Suppressor macrophage (primary cell): ENCODE measurements at places on chromosomes 12 and 14.
A peak's percentile ranks its signal among the peaks of the same experiment; 100 is the strongest.

GRCh38 chr12:108616941-108617858 lies 16.5 kb downstream of the SELPLG start:
- DNase-seq, result peak; percentile 83

DNA sequence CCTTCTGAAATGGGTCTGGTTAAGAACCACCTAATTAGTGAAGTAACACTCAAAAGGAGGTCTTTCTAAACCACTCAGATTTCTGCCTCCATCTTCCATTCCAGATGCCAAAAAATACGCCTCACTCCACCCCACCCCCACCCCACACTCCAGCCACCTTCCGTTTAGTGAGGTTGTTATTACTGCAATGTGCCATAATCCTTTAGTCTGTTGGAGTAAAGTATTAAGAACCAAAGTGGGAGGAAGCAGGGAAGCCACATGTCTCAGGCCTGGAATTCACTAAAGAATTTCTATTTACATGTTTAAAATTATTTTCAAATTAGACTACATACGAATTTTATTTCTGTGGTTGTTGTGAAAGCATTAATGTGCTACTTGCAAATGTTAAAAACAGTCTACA lies 7.4 kb downstream of the KIF21A start:
- no peak for DNase-seq

DNA sequence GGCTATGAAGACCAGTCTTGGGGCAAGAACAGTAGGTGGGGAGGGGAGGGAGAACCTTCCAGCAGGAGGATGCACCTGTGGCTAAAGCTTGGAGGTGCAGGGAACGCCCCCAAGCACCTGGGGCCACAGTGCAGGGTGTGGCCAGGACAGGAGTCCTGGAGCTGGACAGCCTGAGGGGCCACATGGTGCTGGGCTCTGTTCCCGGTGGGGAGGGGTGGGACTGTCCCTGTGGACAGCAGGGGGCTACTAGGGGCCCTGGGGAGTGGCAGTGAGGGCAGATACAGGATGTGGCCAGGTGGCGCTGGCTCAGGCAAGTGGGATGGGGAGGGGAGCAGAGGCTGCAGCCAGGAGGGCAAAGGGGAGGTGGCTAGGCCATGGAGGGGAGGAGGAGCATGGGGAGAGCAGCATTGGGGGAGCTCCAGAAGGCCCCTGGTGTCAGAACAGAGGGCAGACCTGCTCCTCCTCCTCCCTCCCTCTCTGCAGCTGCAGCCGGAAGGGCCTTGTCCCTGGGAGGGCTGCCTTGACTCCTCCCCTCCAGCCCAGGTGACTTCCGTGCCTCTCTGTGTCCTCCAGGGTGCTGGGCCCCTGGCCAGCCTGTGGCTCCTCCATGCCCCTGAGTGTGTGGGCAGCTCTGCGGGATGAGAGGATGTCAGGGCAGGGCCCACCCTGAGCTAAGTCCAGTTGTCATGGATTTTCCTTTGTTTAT lies 68.4 kb upstream of the DLK1 start:
- DNase-seq, result no peak

GRCh38 chr12:15546102-15546701 lies 223.9 kb downstream of the PTPRO start:
- peak; percentile 87 for DNase-seq

DNA sequence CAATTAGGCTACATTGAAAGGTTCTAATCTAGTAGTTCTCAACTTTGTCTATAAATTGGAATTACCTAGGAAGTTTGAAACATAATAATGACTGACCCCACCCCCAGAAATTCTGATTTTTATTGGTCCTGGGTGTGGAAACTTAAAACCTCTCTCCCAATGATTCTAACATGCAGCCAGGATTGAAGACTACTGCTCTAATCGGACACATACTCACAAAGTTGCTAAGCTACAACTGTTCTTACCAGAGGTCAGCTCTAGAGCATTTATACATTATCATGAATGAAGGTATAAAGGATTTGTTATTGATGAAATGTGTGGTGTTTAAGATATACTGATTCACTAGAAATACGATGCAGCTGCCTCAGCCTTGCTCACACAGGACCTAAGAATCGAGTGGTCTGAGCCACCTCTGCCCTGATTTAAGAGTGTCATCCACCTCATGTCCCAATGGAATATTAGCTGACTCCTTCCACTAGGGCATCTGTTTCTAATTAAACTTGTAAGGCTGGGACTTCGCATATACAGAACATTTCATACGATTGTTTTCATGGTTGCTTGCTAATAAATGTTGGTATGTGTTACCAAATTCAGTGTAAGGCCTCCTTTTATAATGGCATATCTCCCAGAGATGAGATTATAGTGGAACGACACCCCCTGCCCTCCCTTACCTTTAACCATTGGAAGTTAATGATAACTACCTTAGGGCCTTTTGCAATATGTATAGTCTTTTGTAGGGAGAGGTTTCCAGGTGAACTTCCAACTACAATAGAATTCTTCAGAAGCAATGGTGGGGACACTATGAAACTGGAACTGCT lies 410.8 kb upstream of the PDE3A start:
- no peak for DNase-seq

DNA sequence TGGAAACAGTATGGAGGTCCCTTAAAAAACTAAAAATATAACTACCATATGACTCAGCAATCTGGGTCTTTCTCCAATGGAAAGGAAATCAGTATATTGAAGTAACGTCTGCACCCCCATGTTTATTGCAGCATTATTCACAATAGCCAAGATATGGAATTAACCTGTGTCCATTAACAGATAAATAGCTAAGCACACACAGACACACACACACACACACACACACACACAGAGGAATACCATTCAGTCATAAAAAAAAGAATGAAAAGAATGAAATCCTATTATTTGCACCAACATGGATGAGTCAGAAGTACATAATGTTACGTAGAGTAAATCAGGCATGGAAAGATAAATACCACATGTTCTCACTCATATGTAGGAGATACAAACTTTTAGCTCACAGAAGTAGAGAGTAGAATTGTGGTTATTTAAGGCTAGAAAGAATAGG lies 4.7 kb downstream of the KLRK1 start:
- no peak for DNase-seq

- DNase-seq, result no peak
Measured at GRCh38 chr12:64544371-64545080, 65.8 kb upstream of the RASSF3 start.

DNA sequence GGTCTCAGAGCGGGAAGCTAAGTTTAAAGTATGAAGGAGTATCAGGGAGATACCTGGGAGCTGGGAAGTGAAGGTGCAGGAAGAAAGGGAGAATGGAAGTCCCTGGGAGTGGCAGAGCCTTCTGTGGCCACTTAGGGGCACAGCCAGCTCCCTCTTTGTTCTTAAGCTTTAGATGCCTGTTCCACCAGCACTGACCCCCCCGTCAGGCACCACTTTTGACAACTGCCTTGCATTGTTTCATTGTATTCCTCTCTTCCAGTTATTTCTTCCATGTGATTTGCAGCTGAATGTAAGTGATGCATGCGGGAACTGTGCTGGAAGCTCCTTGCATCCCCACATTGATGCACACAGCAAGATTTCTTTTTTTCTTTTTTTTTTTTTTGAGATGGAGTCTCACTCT lies 2.6 kb downstream of the GALNT16 start:
- DNase-seq, result no peak

GRCh38 chr14:69716478-69717187 lies 50.3 kb upstream of the SRSF5 start:
- DNase-seq, result peak; percentile 92

DNA sequence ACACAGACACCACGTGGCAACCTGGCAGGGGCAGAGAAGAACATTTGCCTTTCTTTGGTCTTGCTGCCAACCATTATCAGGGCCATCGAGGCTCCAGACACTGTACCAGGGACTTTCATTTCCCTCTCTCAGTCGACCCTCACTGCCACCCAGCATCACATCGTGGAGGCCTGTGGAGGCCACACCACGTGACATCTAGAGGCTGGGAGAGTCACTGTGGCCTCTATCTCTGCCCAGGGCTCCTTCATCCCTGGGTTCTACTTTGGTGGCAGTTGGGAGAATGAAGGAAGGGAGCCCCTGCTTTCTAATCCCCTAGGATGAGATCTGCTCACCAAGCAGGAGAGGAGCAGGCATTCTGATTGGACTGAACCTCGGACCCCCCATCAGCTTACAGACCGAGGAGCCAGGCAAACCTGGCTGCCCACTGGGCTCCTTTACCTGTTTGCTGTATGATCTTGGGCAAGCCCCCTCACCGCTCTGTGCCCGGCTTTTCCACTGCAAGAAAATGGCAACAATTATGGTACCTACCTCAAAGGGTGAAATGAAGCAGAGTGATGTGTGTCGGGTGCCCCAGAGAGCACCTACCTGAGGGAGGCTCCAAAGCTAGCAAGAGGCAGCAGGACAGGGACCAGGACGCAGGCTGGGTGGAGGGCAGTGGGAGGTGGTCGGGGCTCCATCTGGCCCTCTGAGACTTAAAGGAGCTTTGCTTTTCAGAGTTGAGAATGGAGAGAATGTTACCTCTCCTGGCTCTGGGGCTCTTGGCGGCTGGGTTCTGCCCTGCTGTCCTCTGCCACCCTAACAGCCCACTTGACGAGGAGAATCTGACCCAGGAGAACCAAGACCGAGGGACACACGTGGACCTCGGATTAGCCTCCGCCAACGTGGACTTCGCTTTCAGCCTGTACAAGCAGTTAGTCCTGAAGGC lies 1.8 kb downstream of the SERPINA3 start:
- DNase-seq, result no peak

- DNase-seq, result no peak
Measured at GRCh38 chr12:32379213-32379612, 20.1 kb upstream of the FGD4 start.

- DNase-seq, result no peak
Measured at GRCh38 chr12:52182898-52183543, 8.8 kb downstream of the KRT80 start.

- DNase-seq, result peak; percentile 70
Measured at GRCh38 chr14:61355892-61356325, 34.5 kb downstream of the PRKCH start.

GRCh38 chr12:57940052-57940914 lies 1.1 kb upstream of the ATP23 start:
- no peak for DNase-seq

DNA sequence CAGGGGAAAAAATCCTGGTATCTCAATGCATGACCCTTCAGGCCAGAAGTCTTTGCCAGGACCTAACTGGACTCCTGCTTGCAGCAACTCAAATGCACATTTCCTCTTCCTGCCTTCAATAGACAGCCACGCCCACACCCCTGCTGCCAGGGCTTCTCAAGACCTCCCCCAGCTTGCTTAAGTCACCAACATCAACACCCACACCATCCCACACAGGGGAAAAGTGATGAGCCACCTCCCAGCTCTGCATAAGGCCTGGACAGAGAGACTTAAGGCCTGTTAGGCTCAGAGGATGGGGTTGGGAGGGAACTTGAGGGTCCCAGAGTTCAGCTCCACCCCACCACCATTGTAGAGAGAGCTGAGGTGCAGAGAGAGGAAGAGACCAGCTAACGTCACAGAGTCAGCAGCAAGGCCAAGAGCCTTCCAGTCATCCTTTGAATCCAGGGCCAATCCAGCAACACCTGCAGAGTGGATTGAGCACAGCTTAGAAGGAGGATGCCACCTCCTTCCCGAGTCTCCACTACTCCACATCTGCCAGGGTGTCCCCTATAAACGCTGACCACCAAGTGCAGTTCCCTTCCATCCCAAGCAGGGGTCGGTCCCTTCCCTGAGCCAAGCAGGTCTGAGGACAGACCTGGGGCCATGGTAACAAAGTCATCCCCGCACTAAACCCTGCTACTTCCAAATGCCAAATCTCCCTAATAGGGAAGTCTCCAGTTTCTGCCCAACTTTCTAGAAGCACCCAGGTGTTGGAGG lies 50.0 kb downstream of the KDM2B start:
- peak; percentile 95 for DNase-seq

DNA sequence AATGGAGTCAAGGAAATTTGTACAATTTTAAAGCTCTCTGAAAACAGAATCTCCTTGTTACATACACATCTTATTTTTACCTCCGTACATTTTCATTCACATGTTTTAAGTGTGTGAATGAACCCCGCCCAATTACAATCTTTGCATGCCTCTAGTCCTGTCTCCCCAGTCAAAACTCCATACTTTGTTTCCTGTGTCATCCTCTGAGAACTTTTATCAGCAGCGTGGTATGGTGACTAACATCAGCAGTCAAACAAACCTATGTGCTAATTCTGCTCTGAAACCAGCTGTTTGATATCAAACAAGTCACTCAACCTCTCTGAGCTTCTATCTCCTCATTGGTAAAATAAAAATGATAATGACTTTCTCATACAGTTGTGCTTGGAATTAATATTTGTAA lies 15.8 kb upstream of the ERGIC2 start:
- DNase-seq, result no peak

GRCh38 chr14:55699131-55700057 lies 119.4 kb downstream of the KTN1 start:
- DNase-seq, result peak; percentile 14

DNA sequence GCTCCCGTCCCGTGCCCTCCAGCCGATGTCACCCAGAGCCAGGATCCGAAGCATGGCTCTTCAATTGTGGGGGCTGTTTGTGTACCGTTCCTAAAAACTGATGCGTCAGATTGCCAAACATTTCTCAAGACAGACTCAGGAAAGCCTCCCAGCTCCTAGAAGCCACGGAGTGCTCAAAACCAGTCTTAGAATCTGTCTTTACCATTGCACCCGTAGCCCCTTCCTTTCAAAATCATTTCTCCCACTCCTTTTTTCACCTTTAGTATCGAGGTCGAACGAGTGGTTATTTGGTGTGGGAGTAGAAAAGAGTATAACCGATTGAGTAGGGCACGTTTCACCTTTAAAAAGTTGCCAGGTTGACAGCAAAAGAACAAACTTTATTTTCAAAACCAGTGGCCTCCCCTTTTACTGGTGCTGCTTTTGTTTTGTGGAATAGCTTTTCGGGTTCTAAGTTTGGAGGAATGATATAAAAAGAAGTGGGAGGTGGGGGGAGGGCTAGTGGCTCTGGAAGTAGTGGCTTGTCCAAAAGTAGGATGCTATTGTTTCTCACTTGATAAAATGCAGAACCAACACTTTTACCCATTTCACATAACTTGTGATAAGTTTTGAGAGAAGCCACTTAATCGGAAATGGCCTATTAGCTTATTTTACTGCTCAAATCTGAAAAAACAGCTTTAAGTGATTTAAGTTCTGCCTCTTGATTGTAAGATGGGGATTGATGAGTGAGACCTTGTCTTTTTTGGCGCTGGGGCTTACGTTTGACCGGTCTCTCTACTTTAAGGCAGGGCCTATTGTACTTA lies 803 bp downstream of the STK38L start:
- DNase-seq, result peak; percentile 39

GRCh38 chr14:92649934-92650545 lies 98.4 kb downstream of the LGMN start:
- DNase-seq, result peak; percentile 93

DNA sequence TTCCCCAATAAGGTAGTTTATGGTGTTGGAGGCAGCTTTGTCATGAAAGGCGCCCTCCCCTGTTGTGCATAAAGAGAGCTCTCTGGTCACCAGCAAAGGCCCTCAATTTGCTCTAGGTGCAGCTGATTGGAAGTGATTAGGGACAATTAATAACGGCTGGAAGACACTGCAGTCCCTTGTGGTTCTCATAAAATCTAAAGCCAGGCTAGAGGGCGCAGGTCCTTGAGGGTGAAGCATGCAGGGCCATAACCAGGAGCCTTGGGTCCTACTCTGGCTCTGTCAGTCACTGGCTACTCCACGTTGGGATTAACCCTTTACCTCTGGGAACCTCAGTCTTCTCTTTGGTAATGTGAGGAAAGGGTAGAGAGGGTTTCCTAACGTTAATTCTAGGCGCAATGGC lies 1.9 kb downstream of the DAAM1 start:
- DNase-seq, result no peak
